Tibial nerve (tissue), 4 donors: ENCODE measurements at places on chromosomes 12 and 14.

DNA sequence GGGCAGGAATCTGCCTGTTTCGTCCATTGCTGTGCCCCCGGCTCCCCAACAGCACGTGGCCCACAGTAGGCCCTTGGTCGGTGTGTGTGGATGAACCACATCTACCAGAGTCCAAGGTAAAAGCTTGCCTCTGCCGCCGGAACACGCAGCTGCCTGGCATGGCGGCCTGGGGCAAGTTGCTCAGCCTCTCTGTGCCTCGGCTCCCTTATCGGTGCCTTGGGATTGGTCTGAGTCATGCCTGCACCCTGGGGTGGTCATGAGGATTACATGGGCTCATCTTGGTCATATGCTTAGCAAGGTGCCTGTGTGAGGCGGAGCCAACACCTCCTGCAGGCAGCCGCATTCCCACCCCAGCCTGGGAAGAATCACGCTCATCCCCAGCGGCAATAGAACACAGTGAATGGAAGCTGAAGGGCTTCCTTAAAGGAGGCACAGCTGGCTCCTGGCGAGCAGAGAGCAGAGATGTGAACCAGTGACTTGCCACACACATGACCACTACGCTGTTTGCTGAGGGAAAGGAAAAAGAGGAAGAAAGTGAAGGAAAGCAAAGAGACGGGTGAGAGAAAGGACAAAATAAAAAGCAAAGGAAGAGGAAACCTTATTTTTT is 5.5 kb upstream of the SCARB1 start:
- no peak for DNase-seq

- no peak for DNase-seq
Measured at GRCh38 chr12:94561943-94562411, 88.4 kb downstream of the TMCC3 start.

DNA sequence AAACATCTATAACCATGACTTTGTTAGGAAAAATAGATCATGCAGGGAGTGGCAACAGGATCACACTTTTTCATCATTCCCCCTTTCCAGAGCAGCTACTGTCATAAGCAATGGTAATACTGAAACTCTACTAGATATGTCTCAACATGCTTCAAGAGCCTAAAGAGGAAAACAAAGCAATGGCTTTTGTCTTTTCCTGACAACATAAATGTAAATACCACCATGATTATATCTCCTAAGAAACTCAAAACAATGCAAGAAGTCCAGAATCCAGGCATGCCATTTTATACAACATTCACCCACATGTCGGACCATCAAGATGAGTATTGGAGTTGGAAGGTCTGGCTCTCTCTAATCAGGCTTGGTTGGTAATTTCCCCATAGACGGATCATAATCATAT is 78.7 kb downstream of the KIF21A start:
- no peak for DNase-seq

- no peak for DNase-seq
Measured at GRCh38 chr12:4177262-4177661, 96.3 kb upstream of the CCND2 start.
